ENCODE measurements at places on chromosomes 1 and 21. TPM values are rescaled to one million over a fixed set of nuclear protein-coding genes. Genes with fewer than 3 reads are reported as not detected.

L1TD1 gene
- 0.16 TPM for total RNA-seq

DENND2D gene
- 34.4 TPM for total RNA-seq

ACTA1 gene
- total RNA-seq: not detected

CMPK1 gene
- total RNA-seq: 83.6 TPM

GRCh38 chr21:38619992-38620479, 121.8 kb upstream of the ERG start:
- no peaks in the 10 kb centered on the region for H3K27me3 ChIP-seq
- H3K4me1 ChIP-seq: no peaks in the 10 kb centered on the region
- no peaks in the 10 kb centered on the region for H3K36me3 ChIP-seq
- DNase-seq: peak; percentile 67
- no peak overlapping the region for H3K27ac ChIP-seq
- H3K4me3 ChIP-seq: no peak overlapping the region

DNA sequence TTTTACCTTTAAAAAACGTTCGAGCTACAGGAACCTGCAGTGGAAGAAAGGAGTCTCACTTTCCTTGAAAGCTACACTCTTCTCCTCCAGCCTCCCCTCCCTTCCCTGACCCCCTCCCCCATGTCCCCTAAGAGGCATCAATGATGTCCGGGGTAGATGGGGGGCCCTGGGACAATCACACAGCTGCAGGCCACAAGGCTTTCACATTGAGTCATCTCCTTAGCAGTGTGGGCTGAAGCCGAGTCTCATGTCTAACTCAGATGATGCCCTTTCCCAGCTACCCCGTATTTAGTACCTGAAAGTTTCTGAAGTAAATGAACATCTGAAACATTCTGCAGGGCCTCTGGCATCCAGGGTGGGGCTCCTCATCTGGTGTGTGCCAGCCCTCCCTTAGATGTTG, 6.3 kb upstream of the GPR25 start:
- H3K4me3 ChIP-seq: no peak overlapping the region
- no peaks in the 10 kb centered on the region for H3K27me3 ChIP-seq
- DNase-seq: no peak
- H3K36me3 ChIP-seq: no peaks in the 10 kb centered on the region
- no peak overlapping the region for H3K27ac ChIP-seq

DNA sequence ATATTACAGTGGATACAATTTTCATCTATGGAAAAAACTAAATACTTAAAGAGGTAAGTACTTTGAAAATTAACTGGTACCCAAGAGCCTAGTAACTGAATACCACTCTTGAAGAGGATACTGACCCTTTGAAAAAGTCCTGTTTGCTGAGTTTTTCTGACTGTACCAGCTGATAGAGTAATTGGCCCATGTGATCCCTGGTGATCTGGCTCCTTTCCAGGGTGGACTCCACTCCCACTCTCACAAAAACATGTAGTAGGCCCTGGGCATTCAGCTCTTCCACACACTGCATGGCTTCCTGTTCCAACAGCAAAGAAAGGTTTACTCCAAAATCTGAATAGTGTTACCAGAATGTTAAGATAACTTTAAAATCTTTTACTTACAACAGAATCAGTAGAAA, 53.6 kb upstream of the HP1BP3 start:
- H3K36me3 ChIP-seq: no peaks in the 10 kb centered on the region
- no peak overlapping the region for H3K4me3 ChIP-seq
- H3K27ac ChIP-seq: no peak overlapping the region
- DNase-seq: no peak

DNA sequence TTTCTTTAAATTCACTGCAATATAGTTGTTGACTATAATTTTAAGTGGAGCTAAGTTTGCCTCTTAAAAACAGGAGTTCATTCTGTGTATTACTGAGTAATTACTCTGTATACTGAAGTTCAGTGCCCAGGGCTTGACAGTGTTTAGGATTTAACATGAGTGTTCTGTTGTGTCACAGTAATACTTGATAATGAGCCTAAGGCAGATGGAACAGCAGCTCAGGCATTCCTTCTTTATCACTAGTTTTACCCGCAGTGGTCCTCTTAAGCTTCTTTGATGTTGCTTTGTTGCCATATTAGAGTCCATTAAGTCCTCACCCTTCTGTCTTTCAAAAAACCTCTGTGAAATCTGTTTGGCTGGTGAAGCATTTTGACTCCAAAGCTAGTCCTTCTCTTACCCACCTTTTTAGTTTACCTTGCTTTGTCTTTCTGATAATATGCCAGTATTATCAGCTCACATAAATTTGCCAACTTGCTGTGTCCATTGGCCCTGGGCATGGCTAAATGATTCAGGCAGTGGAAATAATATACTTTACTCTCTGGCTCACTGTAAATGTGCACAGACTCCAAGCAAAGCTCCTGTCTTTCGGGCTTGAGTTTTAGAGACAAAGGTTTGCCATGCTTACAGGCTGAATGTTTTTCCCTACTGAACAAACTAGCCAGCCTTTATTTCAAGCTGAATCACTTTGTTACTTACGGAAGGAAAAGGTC, 17.7 kb downstream of the HIPK1 start:
- no peaks in the 10 kb centered on the region for H3K36me3 ChIP-seq
- DNase-seq: no peak
- no peak overlapping the region for H3K4me3 ChIP-seq
- H3K27me3 ChIP-seq: no peaks in the 10 kb centered on the region
- no peaks in the 10 kb centered on the region for H3K4me1 ChIP-seq

- no peak overlapping the region for H3K4me3 ChIP-seq
- no peaks in the 10 kb centered on the region for H3K27me3 ChIP-seq
- no peak for DNase-seq
- H3K36me3 ChIP-seq: no peaks in the 10 kb centered on the region
These were observed 106.9 kb downstream of the KCND3 start for GRCh38 chr1:111882559-111882958.

GRCh38 chr21:14452727-14453241, 69.8 kb upstream of the HSPA13 start:
- H3K4me3 ChIP-seq: no peak overlapping the region
- no peaks in the 10 kb centered on the region for H3K27me3 ChIP-seq
- peak overlapping the region; percentile 20 for H3K27ac ChIP-seq
- DNase-seq: no peak
- no peaks in the 10 kb centered on the region for H3K36me3 ChIP-seq
- no peaks in the 10 kb centered on the region for H3K4me1 ChIP-seq

- H3K27me3 ChIP-seq: no peaks in the 10 kb centered on the region
- H3K4me1 ChIP-seq: no peaks in the 10 kb centered on the region
- H3K36me3 ChIP-seq: no peaks in the 10 kb centered on the region
- no peak overlapping the region for H3K4me3 ChIP-seq
- no peak overlapping the region for H3K27ac ChIP-seq
These were observed 200.6 kb downstream of the TRABD2B start for GRCh38 chr1:47796626-47797025.

Data from breast epithelium (tissue), 4 donors.